ENCODE measurements at places on chromosomes 11 and 22.

- DNase-seq: no peak
Observed at GRCh38 chr11:76579056-76579751, 91.3 kb downstream of the LRRC32 start.

GRCh38 chr22:27718186-27719035 lies 83.1 kb downstream of the MN1 start:
- DNase-seq: no peak

GRCh38 chr11:98564881-98565280 lies 455.9 kb upstream of the CNTN5 start:
- no peak for DNase-seq

GRCh38 chr11:45859661-45860140 lies 12.4 kb downstream of the CRY2 start:
- DNase-seq: peak; percentile 71

GRCh38 chr22:17063411-17064106 lies 21.2 kb upstream of the IL17RA start:
- DNase-seq: no peak
